ENCODE measurements at places on chromosomes 6 and 20.

DNA sequence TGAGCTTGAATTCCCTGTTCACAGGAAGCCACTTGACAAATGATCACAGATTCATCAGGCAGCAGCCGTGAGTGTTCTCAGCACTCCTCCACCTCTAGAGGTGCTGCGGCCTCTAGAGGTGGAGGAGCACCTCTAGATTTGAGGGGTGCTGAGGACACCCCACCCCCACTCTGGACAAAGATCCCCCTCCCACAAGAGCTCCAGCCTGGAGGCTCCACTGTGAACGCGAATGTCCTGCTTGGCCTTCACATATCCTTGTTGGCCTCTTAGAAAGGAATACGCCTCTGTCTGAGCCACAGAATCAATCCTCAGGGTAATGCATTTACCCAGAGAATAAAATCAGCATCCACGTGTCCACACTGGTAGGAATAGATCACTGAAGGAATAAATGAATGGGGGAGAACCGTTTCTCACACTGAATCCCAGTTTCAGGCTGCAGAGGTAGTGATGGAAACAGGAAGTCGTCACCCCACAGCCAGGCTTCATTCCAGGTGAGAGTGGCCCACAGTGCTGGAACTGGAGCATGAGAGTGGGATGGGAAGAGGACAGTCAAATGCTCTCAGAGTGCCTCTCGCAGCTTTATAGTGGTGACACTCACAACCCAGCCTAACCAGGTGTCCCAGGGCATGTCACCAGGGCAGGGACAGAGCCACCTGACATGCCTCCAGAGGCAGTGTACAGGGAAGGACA, 16.6 kb downstream of the NPEPL1 start:
- DNase-seq, result no peak

DNA sequence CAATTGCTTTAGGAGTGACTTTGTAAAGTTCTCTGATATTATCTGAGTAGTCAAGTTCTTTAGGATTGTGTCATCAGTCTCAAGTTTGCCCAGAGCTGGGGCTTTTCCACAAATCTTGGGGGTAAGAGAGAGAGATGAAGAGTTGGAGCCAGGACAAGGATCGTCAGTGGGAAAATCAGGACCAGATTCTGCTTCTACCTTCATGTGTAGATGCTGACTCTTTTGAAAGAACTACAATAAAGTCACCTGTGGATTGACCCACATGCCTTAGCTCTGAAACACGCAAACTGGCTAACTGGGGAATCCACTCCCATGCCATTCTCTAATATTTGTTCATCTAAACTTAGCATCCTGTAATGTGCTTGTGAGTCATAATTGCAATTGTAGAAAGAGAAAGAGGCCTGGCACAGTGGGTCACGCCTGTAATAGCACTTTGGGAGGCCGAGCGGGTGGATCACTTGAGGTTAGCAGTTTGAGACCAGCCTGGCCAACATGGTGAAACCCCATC, 15.6 kb upstream of the BICRAL start:
- DNase-seq, result peak; percentile 86

DNA sequence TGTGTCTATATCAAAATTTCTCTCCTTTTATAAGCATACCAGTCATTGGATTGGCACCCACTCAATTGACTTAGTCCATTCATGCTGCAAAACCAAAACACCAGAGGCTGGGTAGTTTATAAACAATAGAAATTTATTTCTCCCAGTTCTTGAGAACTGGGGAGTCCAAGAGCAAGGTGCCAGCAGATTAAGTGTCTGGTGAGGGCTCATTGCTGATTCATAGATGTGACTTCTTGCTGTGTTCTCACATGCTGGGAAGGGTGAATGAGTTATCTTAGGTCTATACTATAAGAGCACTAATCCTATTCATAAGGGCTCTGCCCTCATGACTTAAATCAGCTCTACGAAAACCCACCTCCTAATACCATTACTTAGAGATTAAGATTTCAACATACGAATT, 501.4 kb downstream of the EPM2A start:
- DNase-seq, result no peak

- no peak for DNase-seq
Observed at GRCh38 chr6:11706171-11706570, 72.4 kb downstream of the ADTRP start.

- peak; percentile 92 for DNase-seq
Observed at GRCh38 chr20:47576516-47577033, 74.9 kb downstream of the NCOA3 start.

DNA sequence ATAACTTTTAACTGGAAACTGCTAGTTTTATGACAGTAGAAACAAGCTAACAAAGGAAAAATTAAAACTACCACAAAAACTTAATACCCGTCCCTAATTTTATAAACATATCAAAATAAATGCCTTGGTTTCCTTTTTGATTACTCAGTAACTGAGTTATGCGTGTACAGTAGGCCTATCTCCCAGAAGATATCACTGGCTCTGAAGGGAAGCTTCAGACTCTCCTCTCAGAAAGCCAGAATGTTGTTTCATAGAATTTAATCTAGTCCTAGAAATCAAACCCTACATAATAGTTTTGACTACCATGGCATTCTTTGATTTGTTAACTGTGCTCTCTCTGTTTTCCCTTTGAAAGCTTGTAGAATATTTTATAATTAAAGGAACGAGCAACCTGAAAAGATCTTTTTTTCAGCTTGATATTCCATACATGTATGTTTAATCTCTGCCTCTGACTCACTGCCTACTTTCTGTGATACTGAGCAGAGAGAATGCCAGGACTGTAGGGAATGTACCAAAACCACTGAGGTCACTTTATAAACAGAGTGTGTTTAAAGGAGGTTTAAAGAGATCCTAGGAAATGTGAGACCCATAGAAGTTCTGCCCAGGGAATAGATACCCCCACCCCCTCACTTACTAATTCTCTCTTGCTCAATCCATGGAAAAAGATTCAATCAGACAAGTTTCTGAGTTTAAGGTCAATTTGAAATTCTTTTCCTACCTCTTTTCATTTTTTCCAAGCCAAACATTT, 311.5 kb downstream of the HDGFL1 start:
- DNase-seq, result peak; percentile 94

DNA sequence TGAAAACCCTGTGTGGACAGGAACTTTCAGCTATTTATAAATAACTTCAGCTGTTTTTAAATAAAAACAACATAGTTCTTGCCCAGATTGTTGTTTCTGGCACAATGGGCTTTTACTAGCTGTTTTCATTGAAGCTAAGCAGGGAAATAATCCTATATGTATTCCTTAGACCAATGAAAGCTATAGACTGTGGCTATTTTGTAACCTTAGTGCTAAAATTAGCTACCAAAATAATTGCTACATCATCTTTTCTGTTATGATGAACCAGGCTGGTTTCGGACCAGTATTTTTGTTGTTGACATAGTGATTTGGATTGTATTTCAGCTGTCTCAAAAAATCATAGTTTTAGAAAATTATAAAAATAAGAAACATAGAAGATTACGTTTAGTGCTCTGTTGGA, 13.7 kb downstream of the PHF3 start:
- no peak for DNase-seq

DNA sequence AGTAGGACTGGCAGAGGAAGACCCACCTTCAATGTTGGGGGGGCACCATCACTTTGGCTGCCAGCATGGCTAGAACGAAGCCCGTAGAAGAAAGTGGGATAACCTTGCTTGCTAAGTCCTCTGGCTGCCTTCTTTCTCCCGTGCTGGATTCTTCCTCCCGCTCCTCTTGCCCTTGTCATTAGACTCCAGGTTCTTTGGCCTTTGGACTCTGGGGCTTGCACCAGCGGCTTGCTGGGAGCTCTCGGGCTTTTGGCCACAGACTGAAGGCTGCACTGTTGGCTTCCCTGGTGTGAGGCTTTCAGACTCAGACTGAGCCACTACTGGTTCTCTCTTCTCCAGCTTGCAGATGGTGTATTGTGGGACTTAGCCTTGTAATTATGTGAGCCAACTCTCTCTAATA, 28.2 kb downstream of the GSTA2 start:
- DNase-seq, result no peak

DNA sequence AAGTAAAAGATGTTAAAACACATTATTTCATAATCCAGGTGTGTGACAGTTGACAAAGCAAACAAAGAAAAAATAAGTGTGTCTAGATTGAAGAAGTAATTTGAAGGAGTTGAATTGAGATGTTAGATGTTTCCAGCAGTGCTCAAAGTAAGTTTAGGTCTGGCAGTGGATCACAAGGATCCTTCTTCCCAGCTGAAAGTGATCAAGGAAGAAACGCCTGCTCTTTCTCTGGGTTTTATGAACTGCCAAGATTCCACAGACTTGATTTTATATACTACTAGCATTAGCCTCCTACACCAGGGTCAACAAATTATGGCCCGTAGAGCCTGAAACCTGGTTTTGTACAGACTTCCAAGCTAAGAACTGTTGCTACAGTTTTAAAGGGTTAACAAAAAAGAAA, 30.3 kb downstream of the STX7 start:
- no peak for DNase-seq

DNA sequence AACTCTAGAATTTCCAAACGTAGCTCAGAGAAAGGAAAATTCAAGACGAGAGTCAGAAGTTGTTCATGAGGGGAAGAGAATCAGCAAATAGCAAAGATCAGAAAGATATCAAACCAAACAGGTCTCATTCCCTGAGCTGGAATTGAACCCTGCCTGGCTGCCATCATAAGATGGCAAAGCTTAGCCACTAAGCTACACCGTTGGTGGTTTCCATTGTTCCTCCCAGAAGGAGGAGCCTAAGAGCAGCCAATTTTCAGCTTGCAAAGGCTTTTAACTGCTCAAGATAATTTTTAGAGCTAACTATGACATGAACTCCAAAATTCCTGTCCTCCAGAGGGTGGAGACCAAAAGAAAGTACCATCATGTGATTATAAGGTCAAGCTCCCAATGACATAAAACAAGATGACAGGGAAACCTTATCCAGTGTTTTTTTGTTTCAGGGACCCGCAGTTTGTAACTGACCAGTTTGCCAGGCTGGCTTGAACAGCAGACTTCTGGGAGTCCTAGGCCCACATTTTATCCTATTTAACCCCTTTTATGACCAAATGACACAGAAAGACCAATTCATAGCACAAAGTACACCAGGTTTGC, 55.9 kb downstream of the COL11A2 start:
- DNase-seq, result no peak

DNA sequence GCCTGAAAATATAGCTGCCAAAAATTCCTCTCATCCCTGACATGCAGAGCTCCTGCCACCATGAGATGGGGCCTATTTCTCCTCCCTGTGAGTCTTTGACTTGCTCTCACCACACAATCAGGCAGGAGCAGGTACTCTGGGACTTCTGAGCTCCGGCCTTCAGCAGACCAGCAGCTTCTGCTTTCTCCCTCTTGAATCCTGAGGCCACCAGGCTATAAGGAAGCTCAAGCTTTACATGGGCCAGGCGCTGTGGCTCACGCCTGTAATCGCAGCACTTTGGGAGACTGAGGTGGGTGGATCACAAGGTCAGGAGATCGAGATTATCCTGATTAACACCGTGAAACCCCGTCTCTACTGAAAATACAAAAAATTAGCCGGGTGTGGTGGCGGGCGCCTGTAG, 238.7 kb upstream of the RREB1 start:
- no peak for DNase-seq
